ENCODE measurements at places on chromosomes 11 and 22.

GRCh38 chr11:120457996-120458395 lies 53.6 kb upstream of the GRIK4 start:
- no peak for DNase-seq

GRCh38 chr11:85947431-85948272 lies 92.5 kb downstream of the CCDC83 start:
- no peak for DNase-seq

DNA sequence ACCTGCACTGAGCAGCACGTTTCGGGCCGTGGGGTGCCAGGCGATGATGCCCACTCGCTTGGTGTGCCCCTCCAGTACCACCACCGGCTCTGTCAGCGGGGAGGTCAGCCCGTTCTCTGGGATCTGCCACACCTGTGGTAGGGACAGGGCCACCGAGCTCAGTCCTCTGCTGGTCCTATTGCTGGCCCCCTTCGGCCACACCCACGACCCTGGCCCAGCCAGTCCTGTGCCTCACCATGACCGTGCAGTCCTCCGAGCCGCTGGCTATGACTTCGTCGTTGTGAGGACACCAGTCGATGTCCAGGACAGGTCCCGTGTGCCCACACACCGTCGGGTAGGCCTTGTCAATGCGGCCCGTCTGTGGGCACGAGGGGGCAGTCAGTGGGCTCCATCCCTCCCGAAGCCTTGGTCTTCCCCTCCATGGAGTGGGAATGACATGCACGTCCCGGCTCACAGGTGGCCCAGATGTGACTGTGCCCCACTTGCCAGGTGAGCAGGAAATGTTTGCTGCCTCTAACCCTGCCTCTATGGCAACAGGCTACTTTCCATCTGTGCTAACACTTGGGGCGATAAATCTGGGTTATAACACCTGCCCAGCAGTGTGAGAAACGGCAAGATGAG lies 1.4 kb downstream of the CORO1B start:
- DNase-seq = peak; percentile 53

GRCh38 chr22:19843857-19844376 lies 10.8 kb downstream of the GNB1L start:
- no peak for DNase-seq

DNA sequence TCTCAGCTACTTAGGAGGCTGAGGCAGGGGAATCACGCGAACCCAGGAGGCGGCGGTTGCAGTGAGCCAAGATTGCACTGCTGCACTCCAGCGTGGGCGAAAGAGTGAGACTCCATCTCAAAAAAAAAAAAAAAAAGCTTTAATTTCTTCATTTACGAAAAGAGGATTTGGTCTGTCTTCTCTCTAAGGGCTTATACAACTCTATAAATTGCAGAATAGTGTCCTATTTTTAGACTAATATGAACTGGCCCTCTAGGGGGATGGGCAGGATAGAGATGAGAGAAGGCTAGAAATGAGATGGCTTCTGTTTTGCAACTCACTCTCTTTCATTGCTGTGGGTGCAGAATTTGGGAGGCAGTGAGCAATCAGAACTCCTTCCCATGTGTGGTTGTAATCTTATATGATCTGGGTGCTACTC lies 11.3 kb downstream of the MAML2 start:
- no peak for DNase-seq

DNA sequence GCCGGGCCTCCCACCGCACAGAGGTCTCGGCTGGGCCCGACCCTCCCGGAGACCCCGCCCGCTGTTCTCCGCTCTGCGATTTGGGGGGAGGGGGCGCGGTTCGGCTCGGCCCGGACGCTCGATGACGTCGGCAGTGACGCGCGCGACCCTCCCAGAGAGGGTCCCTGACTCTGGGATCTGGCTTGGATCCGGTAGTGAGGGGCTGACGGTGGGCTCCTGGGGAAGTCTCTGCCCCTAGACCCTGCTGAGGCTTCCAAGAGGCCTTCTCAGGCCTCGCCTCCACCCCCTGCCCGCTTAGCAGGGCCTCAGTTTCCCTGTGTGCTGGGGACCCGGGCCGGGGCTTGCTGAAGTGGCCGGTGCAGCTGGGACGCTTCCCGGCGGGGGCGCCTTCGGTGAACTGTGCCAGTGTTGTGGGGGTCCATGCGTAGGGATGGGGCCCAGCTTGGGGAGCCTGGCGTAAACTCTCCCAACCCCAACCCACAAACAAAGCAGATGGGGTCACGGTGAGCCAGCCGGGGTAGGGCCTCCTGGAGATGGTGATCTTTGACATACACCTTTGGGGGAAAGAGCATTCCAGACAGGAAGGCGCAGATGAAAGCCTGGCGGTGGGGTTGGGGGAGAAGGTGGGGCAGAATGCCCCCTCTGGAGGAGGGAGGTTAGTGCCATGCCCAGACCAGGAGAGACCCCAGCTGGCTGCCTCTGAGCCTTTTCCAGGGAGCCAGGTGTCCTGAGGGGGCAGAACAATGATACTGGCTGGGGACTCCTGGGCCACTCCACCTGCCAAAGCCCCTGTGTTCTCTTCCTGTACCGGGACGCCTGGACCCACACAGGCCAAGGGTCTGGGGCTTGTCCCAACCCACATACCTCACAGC lies 1.0 kb downstream of the B4GALNT4 start:
- no peak for DNase-seq

DNA sequence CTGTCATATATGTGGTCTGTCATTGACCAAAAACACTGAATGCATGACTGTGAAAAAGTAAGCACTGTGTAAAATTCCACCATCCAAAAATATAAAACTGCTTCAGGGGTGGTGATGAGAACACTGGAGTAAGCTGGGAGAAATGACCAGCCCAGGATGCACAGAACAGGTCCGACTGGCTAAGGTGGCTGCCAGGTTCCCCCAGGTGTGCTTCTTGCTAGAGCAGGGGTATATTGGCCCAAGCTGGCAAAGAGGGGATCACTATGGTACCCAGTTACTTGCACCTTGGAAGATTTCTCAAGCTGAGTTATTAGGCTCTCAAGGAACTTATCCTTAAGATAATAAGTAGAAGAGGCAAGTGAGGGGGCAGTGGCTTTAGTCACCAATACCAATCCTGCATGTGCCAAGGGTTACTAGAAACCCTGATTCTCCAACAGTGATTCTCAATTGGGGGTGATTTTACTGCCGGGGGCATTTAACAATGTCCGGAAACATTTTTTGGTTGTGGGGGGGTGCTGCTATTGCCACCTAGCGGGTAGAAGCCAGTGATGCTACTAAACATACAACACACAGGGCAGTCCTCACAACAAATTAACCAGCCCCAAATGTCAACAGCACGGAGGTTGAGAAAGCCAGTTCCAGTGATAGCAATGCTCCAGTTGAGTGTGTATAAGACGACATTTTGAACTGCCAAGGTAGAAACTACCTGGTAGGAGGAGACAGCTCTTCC lies 15.7 kb downstream of the SNU13 start:
- DNase-seq = peak; percentile 29

- no peak for DNase-seq
Measured at GRCh38 chr11:111322534-111322933, 24.2 kb downstream of the POU2AF3 start.

GRCh38 chr11:9840460-9841004 lies 176.7 kb downstream of the SWAP70 start:
- peak; percentile 11 for DNase-seq

GRCh38 chr11:85787168-85787567 lies 23.8 kb downstream of the SYTL2 start:
- no peak for DNase-seq

GRCh38 chr11:114080219-114080618 lies 20.7 kb downstream of the ZBTB16 start:
- DNase-seq = peak; percentile 57

DNA sequence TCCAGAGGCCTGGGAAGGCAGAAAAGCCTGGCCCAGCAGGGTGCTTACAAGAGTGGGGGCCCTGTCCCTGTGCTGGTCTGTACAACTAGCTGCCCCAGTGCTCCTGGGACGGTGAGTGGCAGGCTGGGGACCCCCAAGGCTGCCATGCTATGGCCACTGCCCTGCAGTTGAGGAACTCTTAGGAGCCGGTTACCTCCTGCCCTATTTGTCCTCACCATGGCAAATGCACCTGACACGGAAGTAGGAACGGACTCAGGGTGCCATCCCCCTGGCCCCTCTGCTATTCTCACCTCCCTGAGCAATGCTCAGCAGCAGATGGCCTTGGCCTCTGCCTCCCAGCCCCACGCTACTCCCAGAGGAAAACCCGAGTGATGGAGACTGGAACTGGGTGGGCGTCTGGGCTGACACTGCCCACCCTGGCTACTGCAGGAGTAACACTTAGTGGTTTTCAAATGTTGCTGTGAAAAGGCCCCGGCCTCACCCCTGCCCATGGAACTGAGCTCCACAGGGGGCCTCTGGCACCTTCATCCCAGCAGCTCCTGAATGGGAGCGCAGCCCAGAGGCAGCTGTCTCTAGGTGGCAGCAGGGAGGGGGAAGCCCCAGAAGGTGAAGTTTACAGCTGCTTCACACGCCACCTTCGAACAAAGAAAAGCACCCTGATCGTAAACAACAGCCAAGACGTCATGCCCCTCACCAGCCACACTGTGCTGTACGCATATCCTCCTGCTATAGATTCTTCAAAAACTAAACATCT lies 105.3 kb downstream of the CTTN start:
- DNase-seq = no peak

DNA sequence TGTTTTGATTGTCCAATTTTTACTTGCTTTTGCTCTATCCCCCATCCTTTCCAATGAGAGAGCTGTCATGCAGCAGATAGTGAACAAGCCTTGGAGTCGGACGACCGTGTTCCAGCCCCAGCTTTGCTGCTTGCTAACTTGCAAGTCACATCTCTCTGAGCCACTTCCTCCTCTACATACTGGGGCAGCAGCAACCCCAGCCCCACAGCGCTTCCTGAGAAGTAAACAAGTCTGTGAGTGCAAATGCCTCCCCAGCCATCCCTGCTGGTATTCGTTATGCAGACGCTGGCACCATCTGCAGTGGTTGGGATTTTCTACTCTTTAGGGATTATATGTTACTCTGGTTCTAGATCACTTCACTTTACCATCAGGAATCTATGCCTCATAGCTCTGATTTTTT lies 35.0 kb downstream of the TPBGL start:
- DNase-seq = peak; percentile 78

GRCh38 chr11:58770627-58771457 lies 39.1 kb upstream of the GLYAT start:
- no peak for DNase-seq

GRCh38 chr11:126140926-126141280 lies 70.5 kb downstream of the RPUSD4 start:
- DNase-seq = no peak

DNA sequence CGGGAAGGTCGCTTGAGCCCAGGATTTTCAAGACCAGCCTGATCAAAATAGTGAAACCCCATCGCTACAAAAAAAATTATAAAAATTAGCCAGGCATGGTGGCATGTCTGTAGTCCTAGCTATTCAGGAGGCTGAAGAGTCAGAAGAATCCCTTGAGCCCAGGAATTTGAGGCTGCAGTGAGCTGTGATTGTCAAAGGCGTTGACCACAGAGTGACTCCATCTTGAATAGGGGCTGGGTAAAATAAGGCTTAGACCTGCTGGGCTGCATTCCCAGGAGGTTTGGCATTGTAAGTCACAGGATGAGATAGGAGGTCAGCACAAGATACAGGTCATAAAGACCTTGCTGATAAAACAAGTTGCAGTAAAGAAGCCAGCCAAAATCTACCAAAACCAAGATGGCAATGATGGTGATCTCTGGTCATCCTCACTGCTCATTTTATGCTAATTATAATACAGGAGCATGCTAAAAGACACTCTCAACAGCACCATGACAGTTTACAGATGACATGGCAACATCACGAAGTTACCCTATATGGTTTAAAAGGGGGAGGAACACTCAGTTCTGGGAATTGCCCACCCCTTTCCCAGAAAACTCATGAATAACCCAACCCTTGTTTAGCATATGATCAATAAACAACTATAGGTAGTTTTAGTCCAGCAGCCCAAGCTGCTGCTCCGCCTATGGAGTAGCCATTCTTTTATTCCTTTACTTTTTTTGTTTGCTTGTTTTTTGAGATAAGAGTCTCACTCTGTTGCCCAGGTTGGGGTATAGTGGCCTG lies 2.8 kb upstream of the RDX start:
- DNase-seq = no peak

DNA sequence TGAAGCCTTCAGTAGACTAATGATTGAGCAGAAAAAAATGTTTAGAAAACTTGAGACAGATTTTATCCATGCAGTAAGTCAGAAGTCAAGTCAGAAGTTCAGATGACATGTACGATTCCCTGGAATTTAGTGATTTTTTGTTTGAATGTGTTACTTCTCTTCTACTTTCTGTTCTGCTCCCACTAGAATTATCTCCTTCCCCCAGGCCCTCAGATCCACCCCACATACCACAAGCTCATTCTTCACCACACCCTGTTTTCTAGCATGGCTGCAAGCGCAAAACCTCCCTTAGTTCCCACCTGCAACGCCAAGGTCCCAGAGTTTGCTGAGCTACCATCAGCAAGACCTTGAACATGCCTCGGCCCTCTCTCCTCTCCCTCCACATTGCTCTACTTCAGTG lies 64.1 kb downstream of the KCNJ1 start:
- DNase-seq = no peak

- no peak for DNase-seq
Measured at GRCh38 chr11:88013508-88014065, 161.7 kb downstream of the RAB38 start.

DNA sequence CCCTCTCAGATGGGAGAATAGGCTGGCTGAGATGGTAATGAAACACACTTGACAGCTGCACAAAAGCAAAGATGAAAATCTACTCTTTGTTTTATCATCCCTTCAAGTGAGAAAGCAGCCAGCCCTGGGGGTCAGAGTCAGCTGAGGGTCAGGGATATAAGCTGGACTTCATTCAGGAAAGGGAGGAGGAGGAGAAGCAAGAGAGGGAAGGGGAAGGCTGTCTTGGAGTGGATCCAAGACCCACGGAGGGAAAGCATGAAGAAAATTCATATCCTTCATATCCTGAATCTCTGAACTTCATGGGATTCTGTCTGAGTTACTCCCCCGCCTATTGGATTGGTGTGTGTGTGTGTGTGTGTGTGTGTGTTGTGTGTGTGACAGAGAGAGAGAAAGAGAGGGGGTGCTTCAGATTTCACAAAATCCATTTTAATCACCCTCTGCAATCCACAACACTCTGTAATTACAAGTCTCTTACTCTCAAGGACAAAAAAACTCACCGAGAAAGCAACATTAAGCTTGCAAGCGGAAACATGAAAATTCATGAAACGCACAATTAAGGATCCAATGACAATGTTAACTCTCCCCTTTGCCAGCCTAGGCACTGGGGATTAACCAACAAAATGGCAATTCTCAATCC lies 327.7 kb downstream of the TENM4 start:
- DNase-seq = no peak

- DNase-seq = no peak
Measured at GRCh38 chr11:127274328-127274676, 273.7 kb upstream of the KIRREL3 start.

- DNase-seq = no peak
Measured at GRCh38 chr22:22099194-22099486, 116.6 kb upstream of the TOP3B start.

GRCh38 chr11:112294688-112295340 lies 34.2 kb upstream of the PLET1 start:
- DNase-seq = no peak

DNA sequence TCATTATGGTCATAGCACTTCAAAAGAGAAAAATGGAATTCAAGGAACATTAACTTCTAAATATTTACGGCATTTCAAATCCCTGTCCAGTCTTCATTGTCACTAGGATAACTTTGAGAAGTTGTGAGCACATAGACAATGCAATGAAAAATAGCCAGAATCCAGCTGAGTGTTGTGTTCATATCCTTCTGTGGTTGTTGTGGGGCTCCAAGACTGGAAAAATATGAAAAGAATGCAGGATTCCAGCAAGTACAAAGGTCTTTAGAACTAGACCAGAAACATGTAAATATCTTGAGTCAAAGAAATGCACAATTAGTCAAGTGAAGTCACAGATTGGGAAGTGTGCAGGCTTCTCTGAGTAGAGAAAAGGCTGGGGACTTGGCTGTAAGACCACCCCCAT lies 68.7 kb downstream of the WT1 start:
- DNase-seq = no peak

All from CD4-positive, alpha-beta T cell treated with Interleukin-17A for 1 hour (primary cell).